ENCODE measurements at places on chromosomes 4 and X.

DNA sequence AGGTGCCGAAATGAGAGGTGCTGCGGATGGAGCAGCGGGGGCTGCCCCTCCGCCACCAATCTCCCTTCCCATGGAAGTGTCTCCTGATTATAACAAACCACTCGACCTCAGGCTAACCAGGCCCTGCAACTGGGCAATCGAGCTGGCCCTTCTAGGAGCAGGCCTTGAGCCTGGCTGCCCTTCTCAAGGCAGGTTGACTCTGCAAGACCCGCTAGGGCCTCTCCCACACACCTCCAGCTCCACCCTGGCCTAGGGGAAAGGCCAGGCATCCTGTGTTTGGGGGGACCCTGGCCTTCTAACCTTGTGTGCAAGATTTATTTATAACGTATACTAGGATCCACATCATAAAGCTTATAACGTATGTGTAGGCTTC, 3.7 kb upstream of the BCOR start:
- no peak for DNase-seq

- no peak for DNase-seq
Measured at GRCh38 chr4:26199596-26199995, 121.2 kb upstream of the RBPJ start.

DNA sequence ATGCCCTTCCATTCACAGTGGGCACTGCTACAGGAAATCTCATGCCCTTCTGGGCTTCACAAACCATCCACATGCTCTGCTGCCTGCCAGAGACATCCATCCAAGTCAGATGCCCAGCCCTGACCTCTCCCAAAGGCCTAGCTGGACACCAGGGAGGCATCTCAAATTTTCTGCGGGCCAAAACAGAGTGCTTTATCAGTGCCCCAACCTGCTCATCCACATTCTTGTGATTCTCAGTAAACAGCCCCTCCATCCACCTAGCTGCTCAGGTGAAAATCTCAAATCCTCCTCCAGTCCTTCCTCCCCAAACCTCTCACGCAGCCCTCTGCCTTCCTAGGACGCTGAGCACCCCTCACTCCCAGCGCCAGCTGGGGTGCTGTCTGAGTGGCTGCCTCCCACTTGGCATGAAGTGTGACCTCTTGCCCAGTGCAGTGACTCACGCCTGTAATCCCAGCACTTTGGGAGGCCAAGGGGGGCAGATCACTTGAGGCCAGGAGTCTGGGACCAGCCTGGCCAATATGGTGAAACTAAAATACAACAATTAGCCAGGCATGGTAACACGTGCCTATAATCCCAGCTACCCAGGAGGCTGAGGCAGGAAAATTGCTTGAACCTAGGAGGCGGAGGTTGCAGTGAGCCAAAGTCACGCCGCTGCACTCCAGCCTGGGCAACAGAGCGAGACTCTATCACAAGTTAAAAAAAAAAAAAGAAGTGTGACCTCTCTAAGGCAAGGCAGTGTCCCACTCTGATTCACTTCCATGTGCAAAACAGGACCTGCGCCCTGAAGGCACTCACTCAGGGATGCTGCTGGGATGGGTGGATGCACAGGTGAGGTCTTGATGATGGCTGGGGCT, 1.7 kb upstream of the AFAP1 start:
- DNase-seq = no peak

GRCh38 chrX:135295944-135296305, 13.4 kb upstream of the ETDC start:
- DNase-seq = no peak

DNA sequence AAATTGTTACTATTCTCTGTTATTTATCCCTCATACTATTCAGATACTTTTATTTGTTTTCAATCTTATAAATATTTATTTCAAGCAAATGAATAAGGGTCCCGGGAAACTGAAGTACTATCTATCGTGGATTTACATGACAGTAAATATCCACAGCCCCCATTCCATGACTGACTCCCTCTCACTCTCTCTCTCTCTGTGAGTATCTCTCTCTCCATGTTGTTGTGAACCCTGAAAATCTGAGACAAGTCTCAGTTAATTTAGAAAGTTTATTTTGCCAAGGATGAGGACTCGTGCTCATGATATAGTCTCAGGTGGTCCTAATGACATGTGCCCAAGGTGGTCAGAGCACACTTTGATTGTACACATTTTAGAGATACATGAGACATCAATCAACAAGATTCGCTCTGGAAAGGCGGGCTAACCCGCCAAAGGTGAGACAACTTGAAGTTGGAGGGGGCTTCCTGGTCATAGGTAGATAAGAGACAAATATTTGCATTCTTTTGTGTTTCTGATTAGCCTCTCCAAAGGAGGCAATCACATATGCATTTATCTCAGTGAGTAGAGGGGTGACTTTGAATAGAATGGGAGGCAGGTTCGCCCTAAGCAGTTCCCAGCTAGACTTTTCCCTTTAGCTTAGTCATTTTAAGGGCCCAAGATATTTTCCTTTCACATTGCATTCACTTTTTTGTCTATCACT, 986.4 kb downstream of the NLGN4X start:
- DNase-seq = no peak

GRCh38 chrX:47182106-47182700, 11.4 kb upstream of the UBA1 start:
- no peak for DNase-seq

DNA sequence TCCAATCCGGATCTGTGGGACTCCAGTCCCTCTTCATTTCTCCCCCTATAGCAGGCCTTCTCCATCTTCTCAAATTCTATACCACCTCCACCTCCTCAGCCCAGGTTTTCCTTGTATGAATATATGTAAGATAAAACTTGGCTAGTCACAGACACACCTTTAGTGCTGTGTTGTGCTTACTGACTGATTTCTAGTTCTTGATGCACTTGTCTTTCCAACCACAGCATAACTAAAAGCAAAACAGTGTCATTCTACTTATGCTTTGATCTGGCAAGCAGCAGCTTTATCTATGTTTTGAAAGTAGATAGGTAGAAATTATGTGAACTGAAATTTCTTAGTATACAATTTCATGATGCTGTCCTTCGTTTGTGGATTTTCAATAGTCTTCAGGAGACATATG, 47.5 kb downstream of the CCNI start:
- no peak for DNase-seq

- DNase-seq = no peak
Measured at GRCh38 chr4:88435987-88436693, 20.8 kb upstream of the HERC5 start.

- no peak for DNase-seq
Measured at GRCh38 chr4:150714462-150715438, 132.8 kb downstream of the MAB21L2 start.

DNA sequence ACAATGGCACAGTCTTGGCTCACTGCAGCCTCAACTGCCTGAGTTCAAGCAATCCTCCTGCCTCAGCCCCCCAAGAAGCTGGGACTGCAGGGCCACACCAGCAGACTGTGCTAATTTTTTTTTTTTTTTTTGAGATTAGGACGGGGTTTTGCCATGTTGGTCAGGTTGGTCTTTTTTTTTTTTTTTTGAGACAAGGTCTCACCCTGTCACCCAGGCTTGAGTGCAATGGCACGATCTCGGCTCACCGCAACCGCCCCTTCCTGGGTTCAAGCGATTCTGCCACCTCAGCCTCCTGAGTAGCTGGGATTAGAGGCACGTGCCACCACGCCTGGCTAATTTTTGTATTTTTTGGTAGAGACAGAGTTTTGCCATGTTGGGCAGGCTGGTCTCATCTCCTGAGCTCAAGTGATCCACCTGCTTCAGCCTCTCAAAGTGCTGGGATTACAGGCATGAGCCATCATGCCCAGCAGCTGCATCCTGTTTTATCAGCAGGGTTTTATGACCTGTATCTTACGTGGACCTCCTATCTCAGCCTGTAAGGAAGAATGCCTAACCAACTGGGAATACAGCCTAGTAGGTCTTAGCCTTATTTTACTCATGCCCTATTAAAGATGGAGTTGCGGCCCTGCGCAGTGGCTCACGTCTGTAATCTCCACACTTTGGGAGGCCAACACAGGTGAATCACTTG, 13.2 kb upstream of the MRPL1 start:
- no peak for DNase-seq

GRCh38 chr4:105248613-105249012, 101.9 kb downstream of the TET2 start:
- DNase-seq = no peak

- peak; percentile 92 for DNase-seq
Measured at GRCh38 chr4:156322592-156322991, 368.9 kb upstream of the CTSO start.

GRCh38 chr4:37682701-37683401, 3.3 kb downstream of the RELL1 start:
- DNase-seq = no peak
